Uterus (tissue), 4 donors: ENCODE measurements at places on chromosomes 12 and 14. TPM values are rescaled to one million over a fixed set of nuclear protein-coding genes. Genes with fewer than 3 reads are reported as not detected.

DNA sequence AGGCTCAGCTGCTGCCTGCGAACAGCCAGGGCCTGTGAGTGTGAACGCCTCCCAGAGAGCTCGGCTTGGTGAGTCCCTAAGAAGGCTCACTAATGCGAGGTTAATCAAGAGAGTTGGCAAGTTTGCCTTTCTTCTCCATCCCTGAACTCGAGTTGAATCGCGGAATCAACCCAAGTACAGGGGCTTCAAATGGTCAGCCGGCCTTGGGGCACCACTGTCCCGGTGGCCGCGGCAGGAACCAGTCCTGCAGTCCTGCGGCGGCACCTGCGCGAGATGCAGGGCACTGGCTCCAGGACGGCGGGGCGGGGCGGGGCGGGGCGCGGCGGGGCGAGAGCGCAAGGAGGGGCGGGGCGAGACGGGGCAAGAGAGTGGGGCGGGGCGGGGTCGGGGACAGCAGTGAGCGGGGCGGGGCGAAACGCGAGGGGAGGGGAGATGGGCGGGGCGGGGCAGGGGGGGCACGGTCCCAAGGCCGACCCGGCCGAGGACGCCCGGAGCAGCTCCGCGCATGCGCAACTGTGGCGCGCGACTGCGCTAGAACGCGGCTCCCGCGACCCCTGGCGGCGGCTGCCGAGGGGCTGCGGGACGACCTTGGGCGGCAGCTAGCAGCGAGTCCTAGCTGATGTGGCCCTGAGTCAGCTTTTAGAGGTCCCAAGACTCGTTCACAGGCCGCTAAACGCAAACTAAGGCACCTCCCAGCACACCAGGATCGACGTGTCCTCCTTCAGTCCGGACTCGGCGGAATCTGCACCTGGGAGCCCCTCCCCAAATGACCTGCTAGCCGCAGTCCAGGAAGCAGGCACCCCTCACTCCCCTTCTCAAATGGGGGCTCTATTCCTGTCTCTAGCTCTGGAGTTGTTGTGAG, 58.0 kb downstream of the TTC7B start:
- DNase-seq: peak; percentile 95
- H3K27ac ChIP-seq: peak overlapping the region; percentile 85
- H3K36me3 ChIP-seq: no peaks in the 10 kb centered on the region
- no peaks in the 10 kb centered on the region for H3K4me1 ChIP-seq

DNA sequence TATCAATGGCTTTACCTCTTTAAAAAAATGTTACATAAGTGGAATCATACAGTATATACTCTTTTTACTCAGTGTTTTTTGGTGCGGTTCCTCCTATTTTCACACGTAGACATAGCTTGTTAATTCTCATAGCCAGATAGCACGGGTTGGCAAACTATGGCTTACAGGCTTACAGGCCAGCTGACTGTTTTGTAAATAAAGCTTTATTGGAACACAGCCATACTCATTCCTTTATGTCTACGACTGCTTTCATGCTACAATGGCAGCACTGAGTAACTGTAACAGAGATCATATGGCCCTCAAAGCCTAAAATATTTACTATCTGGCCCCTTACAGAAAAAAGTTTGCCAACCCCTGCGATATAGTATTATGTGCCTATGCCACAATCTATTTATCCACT, 5.8 kb upstream of the DAAM1 start:
- no peaks in the 10 kb centered on the region for H3K36me3 ChIP-seq
- H3K4me3 ChIP-seq: no peak overlapping the region
- no peaks in the 10 kb centered on the region for H3K27me3 ChIP-seq
- DNase-seq: no peak
- H3K27ac ChIP-seq: no peak overlapping the region

- no peaks in the 10 kb centered on the region for H3K4me1 ChIP-seq
- no peaks in the 10 kb centered on the region for H3K36me3 ChIP-seq
- no peaks in the 10 kb centered on the region for H3K27me3 ChIP-seq
Measured at GRCh38 chr12:16449459-16449858, 102.0 kb downstream of the MGST1 start.

DNA sequence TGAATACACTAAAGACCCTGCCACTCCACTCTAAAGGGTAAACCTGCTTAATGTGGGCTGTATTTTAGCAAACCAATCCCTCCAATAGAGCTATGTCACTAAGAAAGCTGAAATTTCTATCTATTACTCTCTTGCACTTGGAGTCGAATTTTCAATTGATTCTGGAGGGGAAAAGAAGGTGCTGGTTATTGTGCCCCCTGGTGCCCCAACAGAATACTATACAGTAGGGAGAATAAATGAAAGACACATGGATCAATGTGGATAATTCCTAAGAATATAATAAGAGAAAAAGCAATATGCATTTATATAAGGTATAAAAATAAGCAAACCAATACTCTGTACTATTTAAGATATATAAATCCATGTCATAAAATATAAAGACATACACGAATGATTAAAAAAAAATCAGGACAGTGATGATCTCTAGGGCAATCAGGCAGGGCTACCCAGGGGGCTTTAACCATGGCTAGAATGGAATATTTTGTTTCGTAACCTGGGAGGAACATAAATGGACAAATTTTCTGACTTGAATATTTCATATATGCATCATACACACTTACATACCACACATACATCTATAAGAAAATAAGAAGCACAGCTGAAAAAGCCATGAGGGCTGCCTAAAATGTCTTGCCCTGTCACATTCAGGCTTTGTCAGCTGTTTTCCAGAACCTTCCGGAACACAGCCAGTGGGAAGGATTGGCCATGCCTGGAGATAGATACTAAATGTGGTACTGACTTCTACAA, 54.4 kb downstream of the EFCAB11 start:
- no peak overlapping the region for H3K4me3 ChIP-seq
- H3K27ac ChIP-seq: no peak overlapping the region
- DNase-seq: no peak
- H3K4me1 ChIP-seq: no peaks in the 10 kb centered on the region
- H3K36me3 ChIP-seq: no peaks in the 10 kb centered on the region

DNA sequence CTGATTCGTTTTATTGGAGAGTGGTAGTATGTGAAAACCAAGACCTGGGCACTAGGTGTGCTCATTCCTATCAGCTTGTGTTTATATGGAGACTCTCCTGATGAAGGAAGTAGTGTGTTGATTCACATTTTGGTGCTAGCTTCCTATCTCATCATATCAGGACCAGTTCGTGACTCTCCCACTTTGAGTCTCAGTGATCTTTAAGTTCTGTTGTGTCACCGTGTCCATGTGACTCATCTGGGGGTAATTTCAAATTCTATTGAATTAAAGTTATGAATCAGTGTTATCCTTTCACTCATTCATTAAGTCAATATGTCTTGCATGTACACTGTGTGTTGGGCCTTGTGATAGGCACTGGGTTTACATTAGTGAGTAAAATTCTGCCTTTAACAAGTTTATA, 180.2 kb downstream of the CACNA1C start:
- H3K4me3 ChIP-seq: no peak overlapping the region
- no peak for DNase-seq
- no peaks in the 10 kb centered on the region for H3K27me3 ChIP-seq
- no peak overlapping the region for H3K27ac ChIP-seq
- no peaks in the 10 kb centered on the region for H3K36me3 ChIP-seq
- no peaks in the 10 kb centered on the region for H3K4me1 ChIP-seq

GRCh38 chr12:67305544-67305943, 36.4 kb downstream of the CAND1 start:
- no peaks in the 10 kb centered on the region for H3K4me1 ChIP-seq
- H3K36me3 ChIP-seq: no peaks in the 10 kb centered on the region
- no peak for DNase-seq
- H3K27ac ChIP-seq: no peak overlapping the region
- no peak overlapping the region for H3K4me3 ChIP-seq

DNA sequence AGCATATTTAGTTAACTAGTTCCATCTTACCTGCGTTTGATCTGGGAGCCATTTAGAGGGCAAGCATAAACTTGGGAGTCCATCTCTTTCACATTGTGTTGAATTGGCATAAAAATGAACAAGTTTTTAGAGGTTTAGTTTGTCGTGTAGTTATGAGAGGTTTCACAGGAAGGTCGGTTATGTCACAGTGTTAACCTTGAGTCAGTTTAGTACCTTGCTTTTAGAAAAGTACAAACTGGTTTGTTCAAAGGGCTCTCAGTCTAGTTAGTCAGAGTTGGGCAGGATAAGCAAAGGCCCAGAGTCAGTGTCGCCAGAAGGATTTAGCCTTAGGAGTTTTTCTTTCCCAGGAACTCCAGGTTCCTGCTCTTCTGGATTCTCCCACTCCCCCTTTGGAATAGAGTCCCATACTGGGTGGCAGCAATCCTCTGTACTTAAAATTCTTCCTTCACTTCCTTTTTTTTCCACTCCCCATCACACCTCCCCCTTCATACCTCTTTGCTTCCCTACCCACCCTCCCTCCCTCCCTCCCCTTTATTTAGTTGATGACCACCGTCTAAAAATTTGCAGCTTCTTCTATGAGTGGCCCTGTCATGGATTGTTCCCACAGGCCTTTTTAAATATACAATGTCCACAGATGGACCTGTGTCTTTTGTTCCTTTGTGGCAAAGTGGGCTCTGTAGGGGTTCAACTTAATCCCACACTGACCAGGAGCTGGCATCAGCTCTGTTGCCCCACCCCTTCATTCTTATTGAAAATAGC, 12.1 kb downstream of the PCBP2 start:
- H3K27me3 ChIP-seq: no peaks in the 10 kb centered on the region
- H3K4me3 ChIP-seq: no peak overlapping the region
- DNase-seq: no peak
- no peak overlapping the region for H3K27ac ChIP-seq

DNA sequence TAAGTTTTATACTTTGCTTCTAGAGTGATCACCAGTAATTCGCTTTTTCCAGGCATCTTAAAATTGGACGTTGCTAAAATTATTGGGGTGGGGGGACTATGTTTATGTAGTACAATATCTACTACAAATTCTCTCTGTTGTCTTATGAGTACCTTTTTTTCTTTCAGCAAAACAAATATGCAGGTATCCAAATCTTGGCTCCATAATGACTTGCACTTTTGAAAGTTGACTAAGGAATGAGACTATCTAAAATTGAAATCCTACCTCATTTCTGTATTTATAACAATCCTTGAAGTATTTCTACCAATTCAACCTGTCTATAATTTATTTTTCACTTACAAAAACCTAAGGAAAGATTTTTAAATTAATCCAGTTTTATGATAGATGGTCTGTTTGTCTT, 2.4 kb downstream of the DYNC1H1 start:
- H3K27ac ChIP-seq: no peak overlapping the region
- no peaks in the 10 kb centered on the region for H3K36me3 ChIP-seq
- no peak overlapping the region for H3K4me3 ChIP-seq
- no peaks in the 10 kb centered on the region for H3K27me3 ChIP-seq

DENND5B gene
- total RNA-seq: 20.0 TPM

PTPRQ gene
- total RNA-seq: 0.29 TPM
